ENCODE measurements at places on chromosomes 13 and 19. TPM values are rescaled to one million over a fixed set of nuclear protein-coding genes. Genes with fewer than 3 reads are reported as not detected.

The NFIX gene
- 27.2 TPM for total RNA-seq

The PLIN4 gene
- total RNA-seq = 1.1 TPM

The ZNF763 gene
- total RNA-seq = 6.2 TPM

DNA sequence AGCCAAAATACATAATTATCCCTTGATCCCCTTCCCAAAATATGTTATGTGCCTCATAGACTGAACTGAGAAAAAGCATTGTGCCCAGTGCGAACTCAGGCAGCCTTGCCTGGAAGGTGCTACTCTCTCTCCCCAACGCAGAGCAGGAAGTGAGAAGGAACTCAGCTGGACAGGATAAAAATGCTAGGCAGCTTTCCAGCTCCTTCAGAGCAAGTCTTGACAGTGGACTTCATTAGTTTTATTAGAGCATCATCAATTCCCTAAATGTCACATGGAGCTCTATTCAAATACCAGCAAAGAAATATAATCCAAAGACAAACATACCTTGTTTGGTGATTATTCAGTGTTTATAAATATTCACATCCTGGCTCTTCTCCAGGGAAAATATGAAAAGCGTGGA lies 202.4 kb downstream of the RFC3 start:
- no peak overlapping the region for H3K4me3 ChIP-seq
- H3K36me3 ChIP-seq = no peaks in the 10 kb centered on the region
- peaks cover 5% of the 10 kb centered on the region for H3K4me1 ChIP-seq
- H3K27me3 ChIP-seq = no peaks in the 10 kb centered on the region
- H3K27ac ChIP-seq = no peak overlapping the region

- no peaks in the 10 kb centered on the region for H3K36me3 ChIP-seq
- H3K27ac ChIP-seq = peak overlapping the region; percentile 99
- no peaks in the 10 kb centered on the region for H3K27me3 ChIP-seq
- H3K4me1 ChIP-seq = peaks cover 26% of the 10 kb centered on the region
- DNase-seq = peak; percentile 63
Observed at GRCh38 chr13:114282041-114282670, 755 bp downstream of the UPF3A start.

- DNase-seq = no peak
- no peak overlapping the region for H3K27ac ChIP-seq
- H3K36me3 ChIP-seq = no peaks in the 10 kb centered on the region
- peaks cover 3% of the 10 kb centered on the region for H3K4me1 ChIP-seq
- H3K27me3 ChIP-seq = no peaks in the 10 kb centered on the region
- H3K4me3 ChIP-seq = no peak overlapping the region
Observed at GRCh38 chr13:110367620-110368019, 60.5 kb downstream of the COL4A2 start.

DNA sequence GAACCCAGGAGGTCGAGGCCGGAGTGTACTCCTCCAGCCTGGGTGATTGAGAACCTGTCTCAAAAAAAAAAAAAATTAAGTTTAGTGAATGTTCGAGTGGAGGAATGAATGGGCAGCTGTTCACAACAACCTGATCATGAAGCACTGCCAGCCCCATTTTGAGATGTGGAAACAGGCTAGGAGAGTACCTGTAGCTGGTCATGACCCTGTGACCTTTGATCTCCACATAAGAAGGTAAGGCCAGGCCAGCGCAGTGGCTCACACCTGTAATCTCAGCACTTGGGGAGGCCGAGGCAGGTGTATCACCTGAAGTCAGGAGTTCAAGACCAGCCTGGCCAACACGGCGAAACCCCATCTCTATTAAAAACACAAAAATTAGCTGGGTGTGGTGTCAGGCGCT lies 7.6 kb downstream of the RAVER1 start:
- H3K27me3 ChIP-seq = no peaks in the 10 kb centered on the region
- H3K4me3 ChIP-seq = no peak overlapping the region
- H3K36me3 ChIP-seq = no peaks in the 10 kb centered on the region
- no peak overlapping the region for H3K27ac ChIP-seq
- H3K4me1 ChIP-seq = no peaks in the 10 kb centered on the region

The SLC25A15 gene
- total RNA-seq = 4.0 TPM

DNA sequence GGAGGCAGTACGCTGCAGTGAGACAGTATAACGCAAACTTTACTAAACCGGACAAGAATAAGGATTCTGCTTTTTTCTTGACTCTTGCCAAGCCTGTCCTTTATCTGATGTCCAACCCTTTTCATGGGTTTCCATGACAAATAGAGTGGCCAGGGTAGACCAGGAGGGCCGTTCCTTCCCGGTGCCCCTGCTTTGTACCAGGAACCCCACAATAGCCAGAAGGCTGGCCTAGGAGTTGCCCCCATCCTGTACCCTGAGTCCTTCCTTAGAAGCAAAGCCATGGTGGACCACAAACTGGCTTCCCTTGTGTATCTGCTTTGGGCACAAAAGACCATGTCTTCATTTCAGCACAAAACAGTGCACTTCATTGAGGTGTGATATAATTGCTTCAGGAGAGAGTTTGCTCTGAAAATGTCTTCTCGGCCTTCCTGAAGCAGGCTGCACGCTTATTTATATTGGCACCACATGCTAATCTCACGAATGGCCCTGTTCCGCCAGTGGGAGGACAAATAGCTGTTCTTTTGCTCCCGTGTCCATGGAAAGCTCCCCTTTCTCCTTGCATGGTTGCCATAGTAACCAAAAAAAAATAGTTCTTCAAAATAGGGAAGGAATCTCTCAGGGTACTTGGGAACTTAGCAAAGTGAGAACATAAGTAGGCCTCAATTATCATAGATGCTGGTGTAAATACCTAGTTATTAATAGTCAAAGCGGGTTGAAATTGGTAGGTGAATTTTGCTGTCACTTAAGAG lies 222.1 kb downstream of the ZIC5 start:
- no peaks in the 10 kb centered on the region for H3K4me1 ChIP-seq
- DNase-seq = no peak
- H3K4me3 ChIP-seq = no peak overlapping the region
- no peak overlapping the region for H3K27ac ChIP-seq

DNA sequence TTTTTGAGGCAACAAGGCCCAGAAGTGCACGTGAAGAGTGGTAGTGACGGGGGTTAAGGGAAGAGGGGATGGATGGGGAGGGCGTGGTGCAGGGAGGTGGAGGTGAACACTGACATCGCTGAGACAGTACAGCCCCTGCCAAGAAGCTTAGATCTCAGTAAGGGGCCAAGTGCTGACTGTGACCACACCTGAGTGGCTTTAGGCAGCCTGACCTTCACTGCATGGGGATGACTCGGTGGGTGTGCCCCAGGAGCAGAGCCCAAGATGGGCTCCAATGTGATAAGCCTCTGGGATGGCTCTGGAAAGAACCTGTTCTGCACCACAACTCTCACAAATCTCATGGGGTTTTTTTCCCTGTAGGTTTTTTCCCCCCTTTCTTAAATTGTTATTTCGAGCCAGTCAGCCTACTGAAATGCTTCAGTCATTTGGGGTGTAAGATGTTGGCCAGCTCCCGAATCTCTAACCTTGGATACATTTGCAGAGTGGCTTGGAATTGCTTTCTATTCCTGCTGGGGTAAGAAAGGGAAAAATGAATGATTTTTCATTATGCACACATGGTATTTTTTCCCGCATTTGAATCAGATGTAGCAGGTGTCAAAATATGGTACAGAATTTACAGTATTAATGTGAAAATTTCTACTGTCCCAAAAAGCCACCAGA lies 165.0 kb downstream of the TM9SF2 start:
- H3K27me3 ChIP-seq = no peaks in the 10 kb centered on the region
- no peak overlapping the region for H3K27ac ChIP-seq
- H3K4me1 ChIP-seq = no peaks in the 10 kb centered on the region
- no peak overlapping the region for H3K4me3 ChIP-seq
- no peaks in the 10 kb centered on the region for H3K36me3 ChIP-seq

The DKKL1 gene
- 0.42 TPM for total RNA-seq

- DNase-seq = no peak
- no peaks in the 10 kb centered on the region for H3K27me3 ChIP-seq
- no peak overlapping the region for H3K27ac ChIP-seq
- no peak overlapping the region for H3K4me3 ChIP-seq
Observed at GRCh38 chr13:98398581-98398980, 178.3 kb downstream of the STK24 start.

DNA sequence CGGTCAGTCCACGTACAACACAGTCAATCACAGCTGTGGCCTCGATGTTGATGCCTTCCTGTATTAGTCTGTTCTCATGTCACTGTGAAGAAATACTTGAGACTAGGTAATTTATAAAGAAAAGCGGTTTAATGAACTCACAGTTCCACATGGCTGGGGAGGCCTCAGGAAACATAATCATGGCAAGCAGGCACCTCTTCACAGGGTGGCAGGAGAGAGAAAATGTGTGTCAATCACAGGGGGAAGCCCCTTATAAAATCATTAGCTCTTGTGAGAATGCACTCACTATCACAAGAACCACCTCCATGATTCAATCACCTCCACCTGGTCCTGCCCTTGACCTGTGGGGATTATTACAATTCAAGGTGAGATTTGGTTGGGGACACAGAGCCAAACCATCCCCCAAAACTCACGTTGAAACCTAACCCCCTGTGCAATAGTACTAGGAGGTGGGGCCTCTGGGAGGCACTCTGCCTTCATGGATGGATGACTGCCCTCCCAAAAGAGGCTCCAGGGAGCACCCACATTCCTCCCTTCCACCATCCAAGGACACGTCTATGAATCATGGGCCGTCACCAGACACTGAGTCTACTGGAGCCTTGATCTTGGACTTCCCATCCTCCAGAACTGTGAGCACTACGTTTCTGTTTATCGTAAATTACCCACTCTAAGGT lies 2.3 kb upstream of the PROZ start:
- no peaks in the 10 kb centered on the region for H3K27me3 ChIP-seq
- H3K27ac ChIP-seq = no peak overlapping the region
- H3K36me3 ChIP-seq = no peaks in the 10 kb centered on the region
- DNase-seq = no peak
- no peak overlapping the region for H3K4me3 ChIP-seq
- H3K4me1 ChIP-seq = peaks cover 24% of the 10 kb centered on the region

DNA sequence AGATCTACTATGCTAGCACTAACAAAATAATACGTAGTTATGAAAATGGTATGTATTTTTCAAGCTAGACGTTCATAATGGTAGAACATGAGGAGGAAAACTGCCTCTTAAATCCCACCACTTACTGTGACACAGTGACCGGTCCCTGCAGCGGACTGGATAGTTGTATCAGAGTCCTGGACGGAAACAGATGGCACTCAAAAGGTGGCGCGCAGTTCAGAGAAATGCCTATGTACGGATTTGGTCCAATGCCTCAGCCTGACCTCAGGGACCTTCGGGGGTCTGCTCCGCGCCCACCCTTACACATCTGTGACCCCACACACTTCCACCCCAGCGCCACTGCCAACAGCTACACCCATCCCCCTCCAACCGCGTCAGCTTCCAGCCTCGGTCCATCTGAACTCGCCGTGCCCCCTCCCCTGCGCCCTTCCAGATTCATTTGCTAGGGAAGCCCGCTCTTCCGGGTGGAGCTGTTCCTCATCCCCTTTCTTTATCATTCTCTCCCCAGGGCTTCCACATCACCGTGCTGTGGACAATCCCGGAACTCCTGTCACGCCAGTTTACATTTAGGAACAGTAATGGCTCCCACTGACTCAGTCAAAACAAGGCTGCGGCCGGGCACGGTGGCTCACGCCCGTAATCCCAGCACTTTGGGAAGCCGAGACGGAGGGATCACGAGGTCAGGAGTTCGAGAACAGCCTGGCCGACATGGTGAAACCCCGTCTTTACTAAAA lies 792 bp upstream of the LENG8 start:
- no peaks in the 10 kb centered on the region for H3K27me3 ChIP-seq
- peaks cover 34% of the 10 kb centered on the region for H3K4me1 ChIP-seq
- peak overlapping the region; percentile 92 for H3K27ac ChIP-seq

The SCN1B gene
- total RNA-seq = 15.9 TPM

DNA sequence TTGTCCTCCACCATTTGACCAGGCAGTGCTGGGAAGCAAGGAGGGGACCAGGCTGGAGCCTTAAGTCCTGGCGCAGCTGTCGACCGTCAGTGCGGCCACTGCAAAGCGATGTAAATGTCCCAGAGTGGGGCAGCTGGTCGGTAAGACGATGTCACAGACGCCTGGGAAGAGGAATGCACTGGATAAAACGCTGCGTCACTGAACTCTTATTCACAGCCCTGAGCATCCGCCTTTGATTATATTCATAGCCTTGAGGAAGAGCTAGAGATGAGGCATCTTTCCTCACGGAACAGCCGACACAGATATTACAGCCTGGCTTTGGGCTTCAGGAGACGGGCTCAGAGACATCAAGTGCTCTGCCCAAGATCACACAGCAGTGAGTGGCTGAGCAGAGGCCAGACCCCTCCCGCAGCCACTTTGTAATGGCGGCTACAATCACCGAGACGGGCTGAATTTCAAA lies 17.6 kb upstream of the TUBGCP3 start:
- H3K27me3 ChIP-seq = peaks cover 7% of the 10 kb centered on the region
- no peak for DNase-seq
- no peaks in the 10 kb centered on the region for H3K4me1 ChIP-seq
- peak overlapping the region; percentile 36 for H3K27ac ChIP-seq
- no peaks in the 10 kb centered on the region for H3K36me3 ChIP-seq
- H3K4me3 ChIP-seq = no peak overlapping the region

The SPRED3 gene
- 0.27 TPM for total RNA-seq

DNA sequence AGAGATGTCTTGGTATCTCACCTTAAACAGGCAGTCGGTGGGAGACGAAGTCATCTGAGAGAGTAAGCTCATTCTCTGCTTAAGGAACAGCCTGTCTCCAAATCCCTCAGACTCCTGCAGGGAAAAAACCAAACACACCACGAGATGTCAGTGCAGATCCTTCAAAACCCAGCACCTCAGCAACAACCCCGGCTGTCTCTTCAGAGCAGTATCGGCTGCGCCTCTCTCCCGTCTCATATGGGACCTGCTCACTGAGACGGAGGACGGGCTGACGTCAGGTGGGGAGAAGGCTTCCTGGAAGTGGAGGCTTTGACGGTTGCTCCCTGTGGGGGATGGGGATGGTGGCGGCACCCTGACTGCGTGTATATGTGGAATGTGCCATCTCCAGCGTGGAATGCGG lies 43.6 kb downstream of the ANKRD27 start:
- H3K36me3 ChIP-seq = no peaks in the 10 kb centered on the region
- no peak for DNase-seq
- H3K4me3 ChIP-seq = no peak overlapping the region
- no peak overlapping the region for H3K27ac ChIP-seq
- H3K4me1 ChIP-seq = no peaks in the 10 kb centered on the region

The GTF2F1 gene
- total RNA-seq = 44.4 TPM

DNA sequence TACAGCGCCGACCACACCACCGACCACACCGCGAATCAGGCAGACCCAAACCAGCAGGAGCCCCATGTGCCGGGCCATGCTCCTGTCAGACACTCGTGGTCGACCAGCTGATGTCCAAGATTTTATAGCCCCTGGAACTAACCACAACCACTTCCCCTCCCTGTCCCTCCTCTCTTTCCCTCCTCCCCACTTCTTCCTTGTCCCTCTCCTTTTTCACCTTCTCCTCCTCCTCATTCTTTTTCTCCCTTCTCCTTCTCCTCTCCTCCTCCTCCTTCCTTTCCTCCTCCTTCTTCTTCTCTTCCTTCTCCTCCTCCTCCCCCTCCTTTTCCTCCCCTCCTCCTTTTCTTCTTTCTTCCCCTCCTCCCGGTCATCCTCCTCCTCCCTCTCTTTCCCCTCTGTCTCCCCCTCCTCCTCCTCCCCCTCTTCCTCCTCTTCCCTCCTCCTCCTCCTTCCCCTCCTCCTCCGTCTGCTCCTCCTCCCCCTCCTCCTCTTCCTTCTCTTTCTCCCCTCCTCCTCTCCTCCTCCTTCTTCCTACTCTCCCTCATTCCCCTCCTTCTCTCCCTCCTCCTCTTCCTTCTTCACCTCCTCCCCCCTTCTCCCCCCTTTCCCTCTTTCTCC lies 670 bp downstream of the BSPH1 start:
- no peaks in the 10 kb centered on the region for H3K36me3 ChIP-seq
- H3K27ac ChIP-seq = no peak overlapping the region
- DNase-seq = no peak
- no peak overlapping the region for H3K4me3 ChIP-seq
